ENCODE measurements at places on chromosomes 3 and 15. TPM values are rescaled to one million over a fixed set of nuclear protein-coding genes. Genes with fewer than 3 reads are reported as not detected.

Gene SLC2A2
- 0.12 TPM for total RNA-seq

Gene OSBPL10
- 21.1 TPM for total RNA-seq

Gene GOLGA8R
- total RNA-seq = 3.8 TPM

Gene ANO10
- 33.2 TPM for total RNA-seq

Gene GTF2A2
- total RNA-seq = 33.5 TPM

- no peak for DNase-seq
These were observed 824.2 kb downstream of the AGBL1 start for GRCh38 chr15:86903642-86904421.

DNA sequence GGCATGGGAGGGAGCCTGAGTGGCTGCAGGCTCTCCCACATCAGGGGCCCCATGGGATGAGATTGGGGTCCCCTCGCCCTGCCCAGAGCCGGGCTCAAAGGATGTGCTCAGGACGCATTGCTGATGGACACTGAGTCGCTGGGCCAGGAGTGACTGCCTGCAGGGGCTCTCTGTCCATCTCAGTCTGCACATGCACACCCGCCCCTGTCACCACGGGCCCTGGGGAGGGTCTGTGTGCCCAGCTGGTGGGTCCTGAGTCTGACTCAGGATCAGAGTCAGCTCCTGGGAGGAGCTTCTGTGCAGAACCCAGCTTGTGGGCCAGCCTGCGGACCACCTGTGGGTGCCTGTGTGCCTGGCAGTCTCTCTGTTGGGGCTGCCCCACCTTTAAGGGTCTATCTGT is 18.1 kb downstream of the STAB1 start:
- DNase-seq = no peak

GRCh38 chr3:9007928-9008327 is 44.7 kb upstream of the RAD18 start:
- DNase-seq = no peak

- DNase-seq = no peak
These were observed 42.0 kb downstream of the RASA2 start for GRCh38 chr3:141528800-141529199.

GRCh38 chr3:135905058-135905724 is 60.3 kb upstream of the PPP2R3A start:
- no peak for DNase-seq

- DNase-seq = no peak
These were observed 75.3 kb upstream of the BLM start for GRCh38 chr15:90641581-90642463.

- DNase-seq = no peak
These were observed 284.8 kb upstream of the CFAP20DC start for GRCh38 chr3:59334585-59334984.

- DNase-seq = no peak
These were observed 19.6 kb downstream of the PAQR9 start for GRCh38 chr3:142943870-142944269.

DNA sequence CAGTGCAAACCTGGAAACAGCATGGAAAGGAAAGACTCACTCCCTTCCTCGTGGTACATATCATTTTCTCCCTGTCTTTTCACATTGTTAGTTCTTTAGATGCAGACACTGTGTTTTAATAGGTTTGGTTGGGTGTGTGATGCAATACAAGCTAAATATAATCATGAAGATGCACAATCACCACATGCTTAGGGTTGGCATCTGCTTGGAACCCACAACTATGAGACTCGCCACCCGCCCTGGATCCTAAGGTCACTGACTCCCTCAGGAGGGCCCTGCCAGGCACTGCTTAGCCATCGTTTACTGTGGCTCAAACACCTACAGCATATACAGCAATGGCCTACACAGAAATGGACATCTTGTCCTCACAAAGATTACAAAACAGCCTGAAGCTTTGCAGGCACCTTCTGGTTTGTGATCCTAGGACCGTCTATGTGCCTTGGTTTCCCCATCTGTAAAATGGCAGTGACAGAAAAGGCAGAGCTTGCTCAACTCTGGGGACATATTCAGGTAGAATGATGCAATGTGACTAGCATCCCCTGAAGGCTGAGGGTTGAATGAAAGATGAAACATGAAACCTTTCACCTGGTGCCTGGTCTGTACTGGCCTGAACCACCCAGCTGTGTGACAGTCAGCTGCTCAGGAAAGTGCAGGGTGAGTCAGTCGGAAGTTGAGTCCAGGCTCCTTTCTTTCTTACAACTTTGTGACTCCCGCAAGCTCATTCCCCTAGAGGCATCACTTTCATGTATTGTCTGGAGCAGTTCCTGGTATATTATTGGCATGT is 123.6 kb upstream of the PFN2 start:
- no peak for DNase-seq

GRCh38 chr3:45041666-45042065 is 15.6 kb downstream of the CLEC3B start:
- DNase-seq = no peak

DNA sequence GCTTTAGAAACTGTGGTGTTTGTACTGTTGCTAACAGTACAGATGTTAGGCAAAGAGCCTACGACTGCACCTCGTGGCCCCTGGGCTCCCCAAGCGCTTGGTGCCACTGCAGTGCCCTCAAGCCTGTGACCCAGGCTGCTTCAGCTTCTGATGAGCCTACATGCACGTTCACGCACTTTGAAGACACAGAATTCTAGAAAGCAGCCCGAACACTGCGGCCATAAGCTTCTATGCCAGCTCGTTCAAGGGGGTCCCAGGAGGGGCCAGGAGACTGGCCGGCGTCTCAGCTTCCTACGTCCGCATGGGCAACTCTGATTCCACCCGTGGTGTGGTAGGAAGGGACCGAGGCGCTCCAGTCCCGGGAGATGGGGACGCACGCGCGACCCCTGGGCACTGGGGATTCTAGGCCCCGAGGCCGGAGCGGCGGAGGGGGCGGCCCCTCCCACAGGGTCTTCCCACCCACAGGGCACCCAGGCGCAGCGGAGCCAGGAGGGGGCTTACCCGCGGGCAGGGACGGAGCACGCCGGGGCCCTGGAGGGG is 653 bp downstream of the MYO5C start:
- DNase-seq = no peak

DNA sequence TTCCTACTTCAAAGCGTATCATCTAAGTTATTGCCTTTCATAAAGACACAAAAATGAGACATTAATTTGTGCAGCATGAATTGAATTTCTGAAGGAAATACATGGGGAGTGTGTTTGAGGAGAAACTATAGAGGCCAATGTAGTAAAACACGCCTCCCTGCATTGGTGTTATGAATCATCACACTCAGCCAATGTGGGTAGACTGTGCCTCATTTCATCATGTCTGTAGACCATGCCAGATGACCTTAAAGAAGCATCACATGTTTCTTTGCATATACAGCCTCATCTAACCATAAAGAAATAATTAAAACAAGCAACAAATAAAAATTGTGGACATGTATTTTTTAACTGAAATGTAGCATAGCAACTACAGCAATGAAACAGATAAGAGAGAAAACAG is 486.0 kb upstream of the ADAMTS9 start:
- DNase-seq = no peak

- DNase-seq = peak; percentile 62
These were observed 18.9 kb downstream of the CX3CR1 start for GRCh38 chr3:39260957-39261356.

- DNase-seq = no peak
These were observed 498.7 kb downstream of the CNTN6 start for GRCh38 chr3:1591327-1592028.

DNA sequence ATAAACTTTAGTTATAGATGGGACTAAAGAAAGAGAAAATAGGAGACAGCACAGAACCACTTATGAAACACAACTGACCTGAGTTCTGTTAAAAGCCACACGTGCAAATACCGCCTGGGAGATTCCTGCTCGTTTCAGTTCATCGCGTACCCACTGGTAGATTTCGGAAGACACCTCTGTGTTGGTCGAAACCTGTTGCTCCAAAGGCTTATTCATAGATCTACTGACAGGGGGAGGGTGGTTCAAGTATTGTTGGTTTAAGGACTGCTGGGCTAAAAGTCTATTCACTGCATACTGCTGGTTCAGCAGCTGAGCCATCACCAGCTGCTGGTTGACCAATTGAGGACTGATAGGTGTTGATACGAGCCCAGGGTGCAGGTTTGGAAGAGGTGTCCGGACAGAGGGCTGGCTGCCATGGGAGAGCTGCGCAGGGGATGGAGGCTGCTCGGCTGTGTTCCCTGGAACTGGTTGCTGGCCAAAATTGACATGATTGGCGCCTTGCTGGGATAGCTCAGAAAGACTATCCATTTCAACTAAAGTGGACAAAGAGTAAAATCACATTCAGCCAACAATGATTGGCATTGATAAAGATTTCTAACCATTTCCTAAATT is 30.6 kb downstream of the SATB1 start:
- no peak for DNase-seq
